ENCODE measurements at places on chromosomes 1 and 21.

GRCh38 chr21:44918107-44918470 is 2.6 kb downstream of the ITGB2 start:
- DNase-seq = no peak

GRCh38 chr1:156655151-156655903 is 13.4 kb downstream of the BCAN start:
- no peak for DNase-seq

DNA sequence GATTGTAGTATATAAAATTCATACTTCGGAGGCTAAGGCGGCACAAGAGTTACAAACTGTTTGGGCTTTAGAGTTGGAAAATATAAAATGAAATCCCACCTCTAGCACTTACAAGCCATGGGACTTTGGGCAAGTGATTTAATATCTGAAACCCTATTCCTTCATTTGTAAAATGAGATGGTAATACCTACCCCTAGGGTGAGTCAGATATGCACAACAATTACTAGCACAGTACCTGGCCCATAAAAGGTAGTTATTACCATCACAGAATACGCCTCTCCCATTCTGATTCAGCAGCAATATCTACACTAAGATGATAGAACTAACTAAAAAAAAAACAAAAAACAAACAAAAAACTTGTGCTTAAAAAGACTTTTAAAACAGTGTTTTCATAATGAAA is 3.5 kb downstream of the KLHL12 start:
- no peak for DNase-seq

DNA sequence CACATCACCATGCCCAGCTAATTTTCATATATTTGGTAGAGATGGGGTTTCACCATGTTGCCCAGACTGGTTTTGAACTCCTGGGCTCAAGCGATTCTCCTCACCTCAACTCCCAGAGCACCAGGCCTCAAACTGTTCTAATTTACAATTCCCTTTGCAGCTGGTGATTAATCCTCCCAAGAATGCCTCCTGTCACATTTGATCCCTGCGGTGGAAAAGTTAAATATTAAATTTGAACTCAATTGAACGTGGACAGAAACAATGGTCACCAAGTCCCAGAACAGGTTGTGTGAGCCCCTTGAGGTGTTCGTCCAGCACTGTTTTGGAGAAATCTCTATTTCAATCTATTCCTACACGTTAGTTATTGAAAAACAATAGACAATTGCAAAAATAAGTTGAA is 2.0 kb upstream of the ANKRD35 start:
- no peak for DNase-seq

All from stimulated activated CD4-positive, alpha-beta T cell treated with anti-CD3 and anti-CD28 coated beads, Interleukin-1b, Interleukin-23, amount 100 ng/mL, for 24 hours (primary cell).